ENCODE measurements at places on chromosomes 16 and 17.
A peak's percentile ranks its signal among the peaks of the same experiment; 100 is the strongest.

GRCh38 chr17:64781810-64782555 lies 119.9 kb upstream of the SMURF2 start:
- H3K4me3 ChIP-seq, result no peak overlapping the region
- peaks cover 27% of the 10 kb centered on the region for H3K36me3 ChIP-seq
- no peak overlapping the region for H3K27ac ChIP-seq
- H3K27me3 ChIP-seq, result no peaks in the 10 kb centered on the region

GRCh38 chr16:64094181-64094965 lies 1027.5 kb downstream of the CDH11 start:
- H3K4me3 ChIP-seq, result no peak overlapping the region
- H3K36me3 ChIP-seq, result no peaks in the 10 kb centered on the region
- H3K27ac ChIP-seq, result no peak overlapping the region
- peaks cover 16% of the 10 kb centered on the region for H3K4me1 ChIP-seq

DNA sequence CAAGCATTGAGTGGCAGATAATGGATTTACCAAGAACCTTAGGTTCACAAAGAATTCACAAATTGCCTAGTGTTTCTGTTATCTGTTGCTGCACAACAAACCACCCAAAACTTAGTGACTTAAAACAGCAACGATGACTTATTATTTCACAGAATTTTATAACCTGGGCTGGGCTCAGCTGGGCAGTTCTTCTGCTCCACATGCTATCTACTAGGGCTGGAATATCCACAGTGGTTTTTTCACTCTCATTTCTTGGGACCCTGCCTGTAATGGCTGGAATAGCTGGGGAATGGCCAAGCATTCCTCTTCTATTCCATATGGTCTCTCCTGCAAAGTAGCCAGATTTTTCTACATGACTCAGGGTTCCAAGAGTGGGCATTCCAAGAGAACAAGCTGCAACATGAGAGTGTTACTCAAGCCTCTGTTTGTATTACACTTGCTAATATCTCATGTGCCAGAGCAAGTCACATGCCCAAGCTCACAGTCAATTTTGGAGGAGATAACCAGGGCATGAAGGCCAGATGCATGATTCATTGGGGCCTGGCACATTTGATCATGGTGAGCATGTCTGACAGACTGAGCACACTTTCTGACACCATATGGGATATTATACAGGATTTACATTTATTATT lies 4.9 kb upstream of the PSMD7 start:
- no peak overlapping the region for H3K4me3 ChIP-seq
- no peak for DNase-seq
- peaks cover 8% of the 10 kb centered on the region for H3K4me1 ChIP-seq
- no peak overlapping the region for H3K27ac ChIP-seq
- H3K27me3 ChIP-seq, result 0 out of 2 replicates have a peak, but pooled peaks cover 3% of the 10 kb centered on the region

GRCh38 chr17:73360961-73361761 lies 49.4 kb upstream of the CDC42EP4 start:
- no peak overlapping the region for H3K27ac ChIP-seq
- DNase-seq, result no peak
- peaks cover 11% of the 10 kb centered on the region for H3K4me1 ChIP-seq
- no peaks in the 10 kb centered on the region for H3K36me3 ChIP-seq
- H3K4me3 ChIP-seq, result no peak overlapping the region
- no peaks in the 10 kb centered on the region for H3K27me3 ChIP-seq

DNA sequence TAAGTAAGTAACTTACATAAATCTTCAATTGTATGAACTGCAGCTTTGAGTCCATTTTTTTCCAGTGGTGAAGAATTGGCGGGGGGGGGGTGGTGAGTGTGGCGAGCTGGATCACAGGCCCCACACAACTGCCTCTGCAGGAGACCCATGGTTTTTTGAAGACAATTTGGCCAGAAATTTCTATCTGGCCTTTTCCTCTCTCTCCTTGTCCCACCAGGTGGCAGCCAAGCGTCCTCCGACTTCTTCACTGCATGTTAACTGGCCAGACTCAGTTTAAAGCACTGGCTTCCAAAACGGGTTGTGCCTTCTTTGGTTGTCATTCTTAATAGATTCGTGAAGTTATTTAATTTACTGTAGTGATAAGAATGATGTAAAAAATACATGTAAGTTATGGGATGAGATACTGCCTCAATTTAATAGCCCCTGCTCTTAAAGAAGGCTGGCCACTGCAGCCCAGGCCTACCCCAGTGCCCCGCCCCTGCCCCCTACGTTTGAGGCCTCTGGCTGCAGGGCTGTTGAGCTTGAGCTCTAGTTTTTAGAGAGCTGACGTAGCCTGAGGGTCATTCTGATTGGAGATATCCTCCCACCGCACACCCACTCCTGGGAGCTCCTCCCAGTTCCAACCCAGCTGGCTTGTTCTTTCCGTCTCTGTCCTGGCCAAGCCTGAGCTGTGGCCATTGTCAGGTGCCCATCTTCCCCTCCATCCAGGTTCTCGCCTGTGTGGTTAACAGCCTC lies 36.4 kb downstream of the AKAP1 start:
- DNase-seq, result peak; percentile 34
- H3K27ac ChIP-seq, result no peak overlapping the region
- no peaks in the 10 kb centered on the region for H3K4me1 ChIP-seq
- no peaks in the 10 kb centered on the region for H3K27me3 ChIP-seq

DNA sequence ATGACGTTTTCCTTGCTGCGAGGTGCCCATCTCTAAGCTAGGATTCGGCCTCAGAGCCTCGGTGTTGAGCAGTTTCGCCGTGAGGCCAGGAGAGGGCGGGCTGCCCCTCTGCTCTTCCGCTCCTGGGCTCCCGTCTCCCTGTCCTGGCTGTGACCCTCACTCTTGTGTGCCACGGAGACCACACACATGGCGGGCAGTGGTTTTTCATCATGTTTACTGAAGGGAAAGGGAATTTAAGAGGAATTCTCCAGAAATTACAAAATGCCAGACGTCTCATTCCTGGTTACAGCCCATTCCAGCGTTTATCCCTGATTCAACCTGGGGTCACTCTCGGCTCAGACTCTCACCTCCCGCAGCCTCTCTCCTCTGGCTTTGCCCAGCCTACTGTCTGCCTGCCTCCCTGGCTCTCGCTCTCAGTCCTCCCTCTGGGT lies 96.8 kb upstream of the ELAC2 start:
- no peak overlapping the region for H3K4me3 ChIP-seq
- H3K27me3 ChIP-seq, result no peaks in the 10 kb centered on the region
- peak overlapping the region; percentile 64 for H3K27ac ChIP-seq
- H3K36me3 ChIP-seq, result no peaks in the 10 kb centered on the region
- DNase-seq, result peak; percentile 98

DNA sequence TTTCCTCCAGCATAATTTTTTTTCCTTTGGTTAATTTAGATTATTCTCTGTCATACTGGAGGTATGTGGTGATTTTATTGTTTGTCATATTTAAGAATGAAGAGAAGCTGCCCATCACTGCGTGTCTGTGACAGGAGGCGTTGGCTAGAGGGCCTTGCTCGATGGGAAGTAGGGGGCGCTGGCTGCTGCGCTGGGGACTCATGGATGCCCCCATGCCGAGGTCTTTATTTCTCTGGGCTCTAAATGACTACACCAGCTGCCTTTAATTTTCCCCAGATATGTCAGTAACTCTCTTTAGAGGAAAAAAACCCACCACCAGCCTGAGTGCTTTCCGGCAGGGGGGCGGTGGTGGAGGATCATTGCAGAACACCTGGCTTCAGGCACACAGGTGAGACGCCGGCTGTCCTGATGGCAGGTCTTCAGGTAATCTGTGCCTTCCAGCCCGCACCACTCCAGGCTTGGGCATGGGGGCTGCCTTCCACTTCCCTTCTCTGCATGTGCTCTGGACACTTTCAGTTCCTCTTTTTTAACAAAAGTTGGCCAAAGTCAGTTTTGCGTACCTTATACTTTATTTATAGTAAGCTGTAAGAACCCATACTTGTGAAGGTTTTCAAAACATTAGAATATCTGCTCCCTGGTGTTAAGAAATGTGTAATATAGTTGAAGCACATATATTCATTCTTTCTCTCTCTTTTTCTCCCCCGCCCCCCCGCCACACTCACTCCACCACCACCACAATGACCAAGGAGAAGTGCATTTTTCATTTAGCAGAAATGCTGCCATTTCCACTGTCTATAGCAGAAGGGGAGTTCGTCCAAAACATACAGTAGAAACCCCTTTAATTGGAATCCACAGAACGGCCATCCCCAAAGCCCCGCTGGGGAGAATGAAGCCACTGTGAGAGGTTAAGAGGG lies 192.7 kb downstream of the RPTOR start:
- peaks cover 23% of the 10 kb centered on the region for H3K36me3 ChIP-seq
- peaks cover 5% of the 10 kb centered on the region for H3K4me1 ChIP-seq
- H3K27ac ChIP-seq, result no peak overlapping the region
- H3K4me3 ChIP-seq, result no peak overlapping the region
- no peak for DNase-seq
- H3K27me3 ChIP-seq, result no peaks in the 10 kb centered on the region

GRCh38 chr16:76639685-76640289 lies 362.6 kb downstream of the CNTNAP4 start:
- no peaks in the 10 kb centered on the region for H3K36me3 ChIP-seq
- no peaks in the 10 kb centered on the region for H3K27me3 ChIP-seq
- H3K27ac ChIP-seq, result no peak overlapping the region
- H3K4me3 ChIP-seq, result no peak overlapping the region

- DNase-seq, result no peak
- no peaks in the 10 kb centered on the region for H3K36me3 ChIP-seq
- H3K4me1 ChIP-seq, result no peaks in the 10 kb centered on the region
- H3K27me3 ChIP-seq, result no peaks in the 10 kb centered on the region
- no peak overlapping the region for H3K27ac ChIP-seq
- H3K4me3 ChIP-seq, result no peak overlapping the region
These were observed 144.3 kb downstream of the ITFG1 start for GRCh38 chr16:47316442-47317015.
